GM12878 (cell line): ENCODE measurements at places on chromosomes 16 and 17.

- peak; percentile 24 for DNase-seq
Observed at GRCh38 chr16:81657224-81657623, 121.9 kb upstream of the PLCG2 start.

- no peak for DNase-seq
Observed at GRCh38 chr17:36203335-36203734, 6.8 kb upstream of the CCL3L1 start.

DNA sequence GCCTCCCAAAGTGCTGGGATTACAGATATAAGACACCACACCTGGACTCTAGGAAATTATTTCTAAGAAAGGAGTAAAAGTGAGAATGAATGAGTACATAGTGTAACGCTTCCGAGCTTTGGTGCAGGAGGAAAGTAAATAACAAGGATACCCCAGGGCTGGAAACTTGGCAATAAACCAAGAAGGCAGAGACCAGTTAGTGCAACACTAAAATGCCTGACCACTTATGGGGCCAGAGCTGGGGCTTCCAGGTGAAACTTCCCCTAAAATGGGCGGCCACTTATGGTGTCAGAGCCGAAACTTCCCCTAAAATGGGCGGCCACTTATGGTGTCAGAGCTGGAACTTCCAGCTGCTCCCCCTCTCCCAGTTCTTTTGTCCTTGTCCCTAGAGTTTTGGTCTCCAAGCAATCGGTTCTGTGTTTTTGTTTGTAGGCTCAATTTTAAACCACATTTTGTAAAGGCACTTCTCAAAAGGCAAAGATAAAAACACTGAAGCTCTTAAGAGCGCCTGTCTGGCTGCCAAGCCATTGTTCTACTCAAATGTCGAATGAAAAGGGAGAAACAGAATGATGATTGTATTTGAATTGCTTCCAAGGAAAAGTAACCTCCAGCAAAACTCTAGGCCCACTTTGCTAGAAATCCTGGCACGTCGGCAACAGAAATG lies 63.9 kb downstream of the NXN start:
- DNase-seq = no peak

- DNase-seq = peak; percentile 88
Observed at GRCh38 chr16:57539072-57539796, 2.9 kb upstream of the CCDC102A start.

- no peak for DNase-seq
Observed at GRCh38 chr16:84982434-84982833, 28.9 kb downstream of the ZDHHC7 start.

- no peak for DNase-seq
Observed at GRCh38 chr17:13387952-13388351, 213.8 kb downstream of the HS3ST3A1 start.
